Neural crest cell (in vitro differentiated cells): ENCODE measurements at places on chromosomes 1 and 21. TPM values are rescaled to one million over a fixed set of nuclear protein-coding genes. Genes with fewer than 3 reads are reported as not detected.

GRCh38 chr1:5959087-5959486 lies 33.1 kb downstream of the NPHP4 start:
- no peak for DNase-seq
- H3K27me3 ChIP-seq, result no peaks in the 10 kb centered on the region
- no peak overlapping the region for H3K27ac ChIP-seq
- no peaks in the 10 kb centered on the region for H3K4me1 ChIP-seq

- no peak overlapping the region for H3K27ac ChIP-seq
- H3K4me3 ChIP-seq, result no peak overlapping the region
- DNase-seq, result no peak
- H3K4me1 ChIP-seq, result no peaks in the 10 kb centered on the region
These were observed 11.9 kb upstream of the HYI start for GRCh38 chr1:43465505-43466067.

GRCh38 chr1:165914136-165914798 lies 86.9 kb downstream of the UCK2 start:
- H3K36me3 ChIP-seq, result no peaks in the 10 kb centered on the region
- no peaks in the 10 kb centered on the region for H3K27me3 ChIP-seq
- no peak overlapping the region for H3K4me3 ChIP-seq

GRCh38 chr1:155649676-155650075 lies 38.9 kb downstream of the YY1AP1 start:
- no peak for DNase-seq
- H3K4me3 ChIP-seq, result no peak overlapping the region
- H3K4me1 ChIP-seq, result peaks cover 11% of the 10 kb centered on the region
- peaks cover 4% of the 10 kb centered on the region for H3K36me3 ChIP-seq

HORMAD1 gene
- total RNA-seq, result not detected in 2 replicates

KCNJ9 gene
- total RNA-seq, result 0.11 and 0.19 TPM in 2 replicates

DNA sequence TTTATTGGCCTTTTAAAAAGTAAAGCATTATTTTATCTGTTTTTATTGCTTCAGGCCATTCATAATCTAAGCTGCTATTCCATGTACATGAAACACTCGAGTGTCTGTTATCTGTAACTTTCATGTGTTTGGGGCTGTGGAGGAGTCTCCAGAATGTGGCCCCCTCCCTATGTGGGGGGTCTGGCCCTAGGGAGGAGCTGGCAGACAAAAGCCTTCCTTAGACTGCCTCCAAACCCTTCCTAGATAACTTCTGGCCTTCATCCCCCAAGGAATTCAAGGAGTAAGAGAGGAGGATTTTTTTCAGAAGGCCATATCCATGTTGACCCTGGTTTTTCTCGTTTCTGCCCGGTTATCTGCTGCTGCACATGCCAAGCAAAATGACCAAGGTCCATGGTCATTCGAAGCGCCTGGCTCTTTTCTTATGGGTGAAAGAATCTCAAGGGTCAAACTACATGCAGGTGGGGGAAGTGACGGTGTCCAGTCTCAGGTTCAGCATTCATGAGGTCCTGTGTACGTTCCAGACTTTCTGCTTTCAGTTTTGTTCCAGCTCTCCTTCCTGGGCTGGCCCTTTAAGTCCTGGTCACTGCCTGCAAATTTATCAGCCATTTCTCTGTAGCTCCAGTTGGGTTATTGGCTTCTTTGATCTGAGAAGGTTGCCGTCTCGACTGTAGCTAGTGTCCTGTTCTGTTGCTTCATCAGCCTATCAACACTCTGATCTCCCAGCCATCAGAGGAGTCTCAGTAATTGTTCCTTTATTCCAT lies 8.3 kb downstream of the TENT5C start:
- no peaks in the 10 kb centered on the region for H3K36me3 ChIP-seq
- no peak overlapping the region for H3K27ac ChIP-seq
- no peaks in the 10 kb centered on the region for H3K4me1 ChIP-seq
- DNase-seq, result no peak
- H3K27me3 ChIP-seq, result peaks cover 25% of the 10 kb centered on the region
